ENCODE measurements at places on chromosomes 12 and 14.

DNA sequence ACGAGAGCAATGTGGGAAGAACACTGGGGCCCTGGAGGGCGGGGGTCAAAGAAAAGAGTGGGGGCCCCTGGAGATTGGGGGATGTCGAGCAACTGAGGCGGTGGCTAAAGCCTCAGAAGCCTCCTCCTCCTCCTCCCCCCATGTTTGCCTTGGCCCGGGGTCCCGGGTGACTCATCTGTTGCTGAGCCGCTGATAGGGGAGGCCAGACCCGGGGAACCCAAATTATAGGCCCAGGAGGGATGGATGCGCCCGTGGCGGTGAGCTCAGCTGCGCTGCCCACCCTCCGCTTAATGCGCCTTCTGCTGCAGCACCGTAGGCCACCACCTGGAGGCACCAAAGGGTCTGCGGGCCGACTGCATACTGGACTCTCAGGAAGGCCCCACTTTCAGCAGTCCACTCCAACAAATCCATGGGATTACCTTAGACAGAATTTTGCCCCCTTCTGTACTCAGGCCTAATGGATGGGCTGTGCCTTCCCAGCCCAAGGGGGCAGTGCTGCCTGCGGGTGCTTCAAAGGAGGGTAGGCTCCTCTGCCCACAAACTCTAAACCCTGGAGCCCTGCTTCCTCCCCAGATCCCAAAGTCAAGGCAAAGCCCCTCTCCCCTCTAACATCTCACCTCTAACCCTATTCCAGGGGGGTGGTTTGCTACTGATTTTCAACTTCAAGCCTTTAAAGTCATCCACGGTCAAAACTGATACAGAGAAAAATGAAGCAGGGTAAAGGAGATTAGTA, 2.6 kb upstream of the WNT10B start:
- peak; percentile 46 for DNase-seq

GRCh38 chr12:2677142-2677880, 117.5 kb upstream of the FKBP4 start:
- no peak for DNase-seq

DNA sequence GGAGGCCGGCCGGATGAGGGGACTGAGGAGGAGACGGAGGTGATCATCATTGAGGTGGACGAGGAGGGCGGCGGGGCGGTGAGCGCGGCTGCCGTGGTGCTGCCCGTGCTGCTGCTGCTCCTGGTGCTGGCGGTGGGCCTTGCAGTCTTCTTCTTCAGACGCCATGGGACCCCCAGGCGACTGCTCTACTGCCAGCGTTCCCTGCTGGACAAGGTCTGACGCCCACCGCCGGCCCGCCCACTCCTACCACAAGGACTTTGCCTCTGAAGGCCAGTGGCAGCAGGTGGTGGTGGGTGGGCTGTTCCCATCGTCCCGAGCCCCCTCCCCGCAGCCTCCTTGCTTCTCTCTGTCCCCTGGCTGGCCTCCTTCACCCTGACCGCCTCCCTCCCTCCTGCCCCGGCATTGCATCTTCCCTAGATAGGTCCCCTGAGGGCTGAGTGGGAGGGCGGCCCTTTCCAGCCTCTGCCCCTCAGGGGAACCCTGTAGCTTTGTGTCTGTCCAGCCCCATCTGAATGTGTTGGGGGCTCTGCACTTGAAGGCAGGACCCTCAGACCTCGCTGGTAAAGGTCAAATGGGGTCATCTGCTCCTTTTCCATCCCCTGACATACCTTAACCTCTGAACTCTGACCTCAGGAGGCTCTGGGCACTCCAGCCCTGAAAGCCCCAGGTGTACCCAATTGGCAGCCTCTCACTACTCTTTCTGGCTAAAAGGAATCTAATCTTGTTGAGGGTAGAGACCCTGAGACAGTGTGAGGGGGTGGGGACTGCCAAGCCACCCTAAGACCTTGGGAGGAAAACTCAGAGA, 9.6 kb downstream of the MMP14 start:
- no peak for DNase-seq

DNA sequence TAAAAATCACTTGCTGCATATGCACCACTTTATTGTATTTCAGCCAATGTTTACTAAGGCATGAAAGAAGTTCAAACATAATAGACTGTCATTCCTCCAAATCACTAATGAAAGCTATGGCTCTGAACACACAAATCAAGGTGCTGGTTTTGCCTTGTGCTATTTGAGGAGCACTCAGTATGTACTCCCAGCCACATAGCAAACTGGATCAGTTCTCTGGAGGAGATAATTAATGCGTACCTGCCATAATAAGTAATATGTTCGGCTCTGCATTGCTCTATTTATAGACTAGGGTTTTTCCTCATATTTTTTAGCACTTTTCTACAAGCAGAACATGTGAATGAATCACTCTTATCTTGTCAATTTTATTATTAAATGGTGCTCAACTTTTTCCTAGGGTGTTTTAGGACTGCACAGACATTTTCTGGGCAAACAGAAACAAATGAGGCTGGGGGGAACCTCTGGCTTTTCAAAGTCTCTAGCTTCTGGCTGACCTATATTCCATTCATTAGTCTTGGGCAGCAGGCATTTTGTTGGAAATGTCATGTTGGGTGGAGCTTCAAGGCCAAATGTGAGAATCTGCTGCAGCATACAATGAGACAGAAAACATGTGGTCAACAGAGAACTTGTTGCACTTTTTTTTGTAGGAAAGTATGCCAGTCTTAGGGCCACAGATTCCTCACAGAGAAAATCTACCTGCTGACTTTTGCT, 88.4 kb downstream of the GRIP1 start:
- DNase-seq, result no peak

- no peak for DNase-seq
Measured at GRCh38 chr12:15155271-15155670, 65.9 kb downstream of the RERG start.

DNA sequence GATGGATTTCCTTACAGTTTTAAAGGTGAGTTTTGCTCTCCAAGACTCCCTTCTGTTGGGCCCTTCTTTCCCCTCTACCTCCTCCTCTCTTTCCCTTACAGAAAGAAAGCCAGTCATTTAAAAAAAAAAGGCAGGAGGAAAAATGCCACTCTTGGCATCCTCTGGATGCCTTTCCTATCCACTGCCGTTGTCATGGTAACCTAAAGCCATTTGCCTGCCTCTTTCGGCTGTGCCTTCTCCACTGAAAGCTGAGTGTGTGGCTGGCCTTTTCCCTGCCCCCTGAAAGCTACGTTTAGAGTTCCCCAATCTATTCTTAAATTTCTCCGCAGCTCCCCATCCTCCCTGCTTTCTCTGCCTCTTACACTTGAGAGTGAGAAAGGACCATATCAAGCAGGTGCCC, 67.1 kb downstream of the TUNAR start:
- DNase-seq, result no peak

GRCh38 chr12:50990147-50990727, 35.9 kb downstream of the SLC11A2 start:
- DNase-seq, result no peak

GRCh38 chr12:106282457-106283097, 20.0 kb upstream of the TCP11L2 start:
- DNase-seq, result peak; percentile 74

- no peak for DNase-seq
Measured at GRCh38 chr14:34231626-34232025, 230.4 kb downstream of the SPTSSA start.

DNA sequence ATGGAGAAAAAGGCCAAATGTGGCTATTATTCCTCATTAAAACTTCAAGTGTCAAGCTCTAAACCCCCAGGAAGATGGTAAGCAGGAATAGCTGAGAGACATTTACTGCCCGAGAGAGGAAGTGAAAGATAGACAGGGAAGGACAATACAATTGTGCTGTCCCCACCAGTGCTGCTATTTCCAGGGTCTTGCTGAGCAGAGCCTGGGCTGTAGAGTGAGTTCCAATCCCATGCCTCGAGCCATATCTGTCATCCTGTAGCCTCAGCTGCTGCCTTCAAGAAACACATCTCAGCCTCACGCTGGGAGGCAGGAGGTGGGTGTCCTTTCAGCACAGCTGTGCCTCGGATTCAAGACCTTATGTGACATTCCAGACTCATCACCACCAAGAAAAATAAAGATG, 114.0 kb downstream of the RPAP3 start:
- peak; percentile 11 for DNase-seq

DNA sequence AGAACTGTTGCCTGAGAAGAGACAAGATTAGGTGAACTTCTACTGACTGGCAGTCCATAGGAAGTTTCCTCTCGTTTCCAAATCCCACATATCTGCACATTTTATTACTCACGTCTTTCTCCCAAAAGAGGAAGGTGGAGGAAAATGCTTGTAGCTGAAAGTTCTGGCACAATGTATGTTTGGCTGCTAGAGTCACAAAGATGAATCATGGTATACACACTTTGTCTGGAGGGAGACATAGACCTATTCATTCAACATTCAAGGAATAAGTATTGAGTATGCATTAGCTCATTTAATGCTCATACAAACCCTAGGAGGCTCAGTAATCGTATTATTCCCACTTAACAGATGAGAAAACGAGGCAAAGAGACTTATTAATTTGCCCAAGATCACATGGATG, 291.8 kb downstream of the FOXN3 start:
- DNase-seq, result no peak

- DNase-seq, result no peak
Measured at GRCh38 chr12:97535582-97535981, 73.0 kb downstream of the RMST start.

DNA sequence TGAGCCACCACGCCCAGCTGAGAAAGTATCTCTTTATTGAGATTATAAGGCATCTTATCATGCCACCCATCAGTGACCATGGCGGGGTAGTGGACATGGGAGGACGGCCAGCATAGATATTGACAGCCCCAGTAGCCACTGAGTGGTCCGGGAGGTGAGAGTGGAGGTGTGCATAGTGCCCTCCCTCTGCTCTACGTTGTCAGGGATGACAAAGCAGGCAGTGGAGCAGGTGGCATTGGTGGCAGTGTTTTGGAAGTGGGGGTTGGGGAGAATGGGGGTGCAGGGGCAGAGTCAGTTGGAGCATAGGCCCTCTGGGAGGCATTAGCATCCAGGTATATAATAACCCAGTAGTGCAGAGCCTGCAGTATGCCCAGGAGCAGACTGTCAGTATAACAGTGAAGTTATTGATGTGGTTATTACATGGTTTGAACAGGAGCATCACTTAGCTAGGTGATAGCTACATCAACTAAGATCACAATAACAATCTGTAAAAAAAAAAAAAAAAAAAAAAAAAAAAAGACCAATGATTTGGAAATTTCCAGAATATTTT, 41.1 kb downstream of the GNG2 start:
- DNase-seq, result no peak

DNA sequence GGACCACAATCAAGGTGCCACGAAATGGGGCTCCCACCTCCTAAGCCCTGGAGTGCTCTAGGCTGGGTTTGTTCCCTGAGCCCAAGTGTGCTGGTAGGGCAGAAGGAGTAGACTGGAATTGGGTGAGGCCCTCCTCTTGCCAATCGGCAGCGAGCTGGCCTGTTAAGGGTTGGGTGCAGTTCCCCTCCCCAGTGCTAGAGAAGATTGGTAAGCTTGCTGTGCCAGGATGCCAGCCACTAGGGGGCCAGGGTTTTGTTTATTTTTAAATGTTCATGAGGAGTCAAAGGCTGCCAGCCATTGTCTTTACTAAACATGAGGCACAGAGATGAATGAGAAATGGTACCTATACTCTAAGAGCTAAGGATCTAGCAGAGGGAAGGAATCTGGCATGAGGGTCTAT, 79.7 kb downstream of the SPTB start:
- peak; percentile 66 for DNase-seq

DNA sequence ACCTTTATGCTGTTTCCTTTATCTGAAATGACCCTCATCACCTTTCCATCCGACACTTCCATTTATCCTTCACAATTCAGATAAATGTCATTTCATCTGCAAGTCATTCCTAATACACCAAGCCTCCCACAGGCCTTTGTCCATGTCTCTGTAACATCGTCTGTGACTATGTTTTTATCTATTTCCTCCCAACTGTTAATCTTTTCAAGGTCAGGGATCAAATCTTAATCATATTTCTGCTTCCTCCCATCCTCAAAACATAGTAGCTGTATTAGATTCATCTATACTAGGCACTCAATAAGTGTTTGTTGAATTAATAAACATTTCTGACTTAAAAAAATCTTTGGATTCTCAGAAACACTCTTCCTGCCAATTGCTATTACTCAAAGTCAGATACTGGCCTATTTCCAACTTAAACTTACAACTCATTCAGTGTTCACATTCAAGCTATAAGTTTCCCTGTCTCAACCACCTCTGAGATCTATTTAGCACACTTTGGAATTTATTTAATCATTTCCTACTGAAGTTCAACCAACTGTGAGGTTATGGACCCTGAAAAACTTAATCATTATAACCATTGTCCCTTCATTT, 100.2 kb upstream of the ALX1 start:
- no peak for DNase-seq

GRCh38 chr12:19641235-19642080, 202.2 kb downstream of the AEBP2 start:
- DNase-seq, result peak; percentile 79

DNA sequence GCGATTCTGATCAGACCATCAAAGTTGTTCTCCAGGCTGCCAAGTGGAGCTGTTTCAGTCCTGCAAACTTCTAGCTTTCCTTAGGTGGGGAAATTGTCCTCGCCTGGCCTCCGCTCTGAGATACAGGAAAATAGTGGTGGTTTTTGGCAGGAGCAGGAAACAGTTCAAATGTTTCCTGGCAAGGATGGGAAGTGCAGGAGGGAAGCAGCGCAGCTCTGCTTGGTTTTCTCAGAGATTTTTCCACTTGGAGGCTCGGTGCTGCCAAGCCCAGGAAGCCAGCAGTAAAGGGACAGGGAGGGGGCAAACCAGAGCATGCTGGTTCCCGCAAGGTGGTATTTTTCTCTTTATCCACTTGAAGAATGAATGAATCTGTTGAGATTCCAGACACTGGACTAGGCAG, 17.0 kb downstream of the TMEM63C start:
- DNase-seq, result no peak

DNA sequence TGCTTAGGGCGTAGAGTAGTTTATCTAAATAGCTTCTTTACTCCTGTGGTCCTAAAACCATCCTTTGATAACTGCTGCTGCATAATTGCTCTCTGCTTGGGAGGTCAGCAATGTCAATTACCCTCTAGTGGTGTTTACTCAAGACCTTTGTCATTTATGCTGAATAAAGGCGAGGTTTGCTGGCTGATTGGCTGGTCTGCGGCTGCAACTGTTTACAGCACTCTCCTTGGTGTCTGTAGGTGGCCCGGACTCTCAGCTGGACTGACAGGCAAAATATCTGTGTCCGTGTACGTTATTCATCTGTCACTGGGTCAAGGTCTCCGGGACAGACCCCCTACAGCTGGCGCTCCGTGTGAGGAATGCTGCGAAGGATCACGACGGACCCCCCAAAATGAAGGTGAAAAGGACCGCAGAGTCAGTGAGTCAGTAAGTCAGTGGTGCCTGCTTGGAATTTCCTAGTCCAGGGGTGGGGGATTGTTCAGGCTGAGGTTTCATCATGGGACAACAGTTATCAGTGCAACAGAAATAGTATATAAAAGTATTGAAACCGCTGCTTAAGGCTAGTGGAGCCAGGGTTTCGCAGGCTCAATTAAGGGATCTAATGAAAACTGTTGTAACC, 253.3 kb upstream of the DIO2 start:
- no peak for DNase-seq

- DNase-seq, result no peak
Measured at GRCh38 chr14:53651096-53651740, 305.4 kb downstream of the BMP4 start.
